ENCODE measurements at places on chromosomes 6 and 20.

- no peak for DNase-seq
Measured at GRCh38 chr6:11835065-11835464, 56.5 kb upstream of the ADTRP start.

DNA sequence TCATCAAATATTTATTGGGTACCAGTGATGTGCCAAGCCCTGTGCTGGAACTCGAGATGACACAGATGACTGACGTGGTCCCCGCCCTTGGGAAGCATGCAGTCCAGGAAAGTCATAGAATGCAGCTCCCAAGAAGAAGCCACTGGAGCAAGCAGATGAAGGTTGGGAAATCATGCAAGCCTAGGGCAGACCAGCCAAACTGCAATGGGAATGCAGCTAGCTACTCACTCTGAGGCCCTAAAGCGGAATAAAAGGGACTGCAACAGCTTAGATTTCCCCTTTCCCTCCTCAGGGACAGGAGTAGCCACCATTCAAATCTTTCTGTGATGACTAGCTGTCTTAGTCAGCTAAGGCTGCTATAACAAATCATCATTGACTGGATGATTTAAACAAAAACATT lies 152.2 kb downstream of the MAFB start:
- no peak for DNase-seq

DNA sequence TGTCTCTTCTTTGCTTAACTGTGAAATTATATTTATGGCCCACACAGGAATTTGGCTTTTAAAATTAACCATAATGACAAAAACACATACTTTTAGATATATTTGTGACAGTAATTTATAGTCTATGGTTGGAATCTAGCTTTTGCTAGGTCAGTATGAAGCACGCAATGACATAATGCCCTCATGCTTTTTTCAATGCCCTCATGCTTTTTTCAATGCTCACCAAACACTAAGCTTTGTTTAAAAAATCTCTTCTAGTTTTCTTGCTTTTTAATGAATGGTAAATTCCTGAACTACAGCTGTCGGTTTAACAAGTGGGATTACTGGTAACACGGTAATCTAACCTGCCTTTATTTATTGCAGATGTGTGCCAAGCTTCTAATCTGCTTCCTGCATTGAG lies 12.7 kb downstream of the CCN6 start:
- DNase-seq = no peak

DNA sequence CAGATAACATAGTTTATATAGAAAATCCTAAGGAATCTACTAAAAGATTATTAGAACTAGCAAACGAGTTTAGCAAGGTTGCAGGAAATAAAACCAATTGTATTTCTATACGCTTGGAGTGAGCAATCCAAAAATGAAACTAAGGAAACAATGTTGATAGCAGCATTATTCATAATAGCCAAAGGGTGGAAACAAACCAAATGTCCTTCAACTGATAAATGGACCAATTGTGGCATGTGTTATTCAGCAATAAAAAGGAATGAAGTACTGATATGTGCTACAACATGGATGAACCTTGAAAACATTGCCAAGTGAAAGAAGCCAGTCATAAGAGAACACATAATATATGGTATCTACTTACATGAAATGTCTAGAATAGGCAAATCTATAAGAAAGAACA lies 101.0 kb upstream of the VSTM2L start:
- DNase-seq = no peak

- DNase-seq = peak; percentile 90
Measured at GRCh38 chr6:46390153-46390876, 100.9 kb downstream of the RCAN2 start.
